ENCODE measurements at places on chromosomes 12 and 14.

- DNase-seq, result no peak
These were observed 640 bp downstream of the ARMH4 start for GRCh38 chr14:58151133-58152013.

- DNase-seq, result no peak
These were observed 66.0 kb downstream of the DNAH10 start for GRCh38 chr12:123828120-123828519.

GRCh38 chr12:64976131-64976530 lies 145.0 kb downstream of the WIF1 start:
- no peak for DNase-seq

DNA sequence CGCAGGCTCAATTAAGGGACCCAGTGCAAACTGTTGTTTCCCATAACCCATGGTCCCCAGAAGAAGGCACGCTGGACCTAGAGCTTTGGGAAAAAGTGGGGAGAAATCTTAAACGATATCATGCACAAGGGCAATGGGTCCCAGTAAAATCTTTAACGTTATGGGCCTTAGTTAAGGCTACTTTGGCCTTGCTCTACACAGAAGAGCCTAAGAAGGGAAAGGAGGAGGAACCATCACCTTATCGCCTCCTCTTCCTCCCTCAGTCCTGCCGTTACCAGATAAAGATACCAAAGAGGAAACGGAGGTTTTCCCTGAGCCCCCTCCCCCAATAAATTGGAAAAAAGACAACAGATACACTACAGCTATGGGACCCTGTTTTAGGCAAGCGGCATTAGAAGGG lies 116.9 kb downstream of the PPHLN1 start:
- DNase-seq, result no peak

DNA sequence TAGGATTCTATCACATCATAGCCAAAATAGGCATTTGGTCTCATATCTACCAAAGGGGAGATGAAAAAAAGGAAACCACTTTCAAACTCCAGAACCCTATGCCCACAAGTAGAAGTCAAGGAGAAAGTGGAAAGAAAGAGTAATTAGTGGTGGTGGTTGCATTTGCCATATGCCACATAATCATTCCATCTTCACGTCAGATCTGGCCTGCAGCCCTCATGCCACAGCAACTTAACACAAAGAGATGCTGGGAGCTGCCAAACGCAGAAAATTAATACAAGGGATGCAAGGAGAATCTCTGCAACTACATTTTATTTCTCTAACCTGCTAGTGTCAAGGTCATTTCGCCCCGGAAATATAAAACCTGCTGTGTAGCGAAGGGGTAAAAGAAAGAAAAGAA lies 148.6 kb upstream of the FOXN3 start:
- DNase-seq, result no peak

- no peak for DNase-seq
These were observed 8.6 kb upstream of the DENR start for GRCh38 chr12:122743895-122744525.

DNA sequence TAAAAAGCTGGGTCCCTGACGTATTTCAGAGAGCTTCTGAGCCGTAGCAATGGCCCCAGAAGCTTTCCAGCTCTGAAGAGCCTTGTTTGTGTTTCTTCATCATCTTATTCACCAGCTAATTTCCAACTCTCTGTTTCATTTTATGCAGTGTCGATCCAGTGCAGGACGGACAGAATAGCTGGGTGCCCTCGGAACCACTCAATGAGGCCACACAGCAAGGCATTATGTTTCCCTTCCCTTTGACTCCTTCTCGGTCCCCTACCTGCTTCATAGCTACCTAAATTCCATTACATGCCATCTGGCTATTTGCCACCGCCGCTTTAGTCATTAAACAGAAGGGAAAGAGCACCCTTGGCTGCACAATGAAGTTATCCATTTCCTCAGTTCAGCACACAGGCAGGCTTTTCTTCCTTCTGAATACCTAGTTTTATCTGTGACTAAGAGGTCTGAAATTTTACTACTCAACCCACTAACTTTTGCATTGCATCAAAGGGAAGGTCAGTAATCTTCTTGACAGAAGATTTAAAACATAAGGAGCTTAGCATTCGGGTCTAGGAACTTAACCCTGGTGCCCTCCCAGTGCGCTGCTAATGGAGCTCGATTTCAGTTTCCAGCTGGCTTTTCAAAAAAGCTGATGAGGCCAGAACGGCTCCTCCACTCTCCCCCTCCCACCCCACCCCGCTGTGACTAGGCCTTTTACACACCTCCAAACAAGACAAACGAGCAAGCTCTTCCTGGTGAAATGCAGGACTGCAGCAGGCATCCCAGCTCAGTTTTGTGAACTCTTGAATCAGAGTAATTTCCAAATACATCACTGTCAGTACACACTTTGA lies 176.8 kb downstream of the GXYLT1 start:
- DNase-seq, result no peak

- DNase-seq, result no peak
These were observed 58.6 kb downstream of the KCNA5 start for GRCh38 chr12:5102261-5102789.

- no peak for DNase-seq
These were observed 74.5 kb downstream of the B4GALNT3 start for GRCh38 chr12:534216-534615.

GRCh38 chr14:31939934-31940333 lies 137.2 kb upstream of the ARHGAP5 start:
- DNase-seq, result no peak

DNA sequence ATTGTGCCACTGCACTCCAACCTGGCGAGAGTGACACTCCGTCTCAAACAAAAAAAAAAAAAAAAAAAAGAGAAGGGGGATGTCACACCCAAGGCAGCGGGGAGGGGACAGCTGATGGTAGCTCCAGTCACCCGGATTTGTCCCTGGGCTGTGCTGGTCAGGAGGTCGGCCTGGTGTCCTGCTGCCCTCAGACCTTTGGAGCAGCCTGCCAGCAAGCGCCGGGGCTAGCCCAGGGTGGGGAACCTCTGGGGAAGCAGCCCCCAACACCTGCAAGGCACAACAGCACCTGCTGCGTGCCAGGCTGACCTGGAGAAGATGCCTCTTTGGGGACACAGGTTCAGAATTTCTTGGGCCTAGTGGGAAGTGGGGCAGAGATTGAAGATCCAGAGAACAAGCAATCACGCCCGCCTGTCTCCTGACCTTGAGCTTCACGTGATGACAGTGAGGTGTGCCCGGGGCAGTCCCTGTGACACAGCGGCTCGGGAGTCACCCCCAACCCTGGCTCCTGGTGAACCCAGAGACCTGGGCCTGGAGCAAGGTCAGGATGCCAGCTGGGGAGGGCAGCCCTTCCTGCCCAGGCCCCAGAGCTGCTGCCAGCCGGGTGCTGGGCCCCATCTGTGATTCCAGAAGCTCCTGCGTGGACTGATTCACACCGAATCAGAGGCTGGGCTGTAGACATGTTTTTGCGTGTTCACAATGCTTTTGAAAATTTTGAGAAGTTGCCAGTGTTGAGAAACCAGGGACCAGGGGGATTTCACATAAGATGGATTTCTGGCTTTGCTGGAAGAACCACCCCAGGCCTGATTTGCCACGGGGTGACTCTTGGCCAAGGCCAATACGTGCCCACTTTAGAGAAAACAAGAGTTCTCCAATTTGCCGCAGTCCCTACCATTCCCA lies 66.4 kb downstream of the RFLNA start:
- DNase-seq, result no peak

DNA sequence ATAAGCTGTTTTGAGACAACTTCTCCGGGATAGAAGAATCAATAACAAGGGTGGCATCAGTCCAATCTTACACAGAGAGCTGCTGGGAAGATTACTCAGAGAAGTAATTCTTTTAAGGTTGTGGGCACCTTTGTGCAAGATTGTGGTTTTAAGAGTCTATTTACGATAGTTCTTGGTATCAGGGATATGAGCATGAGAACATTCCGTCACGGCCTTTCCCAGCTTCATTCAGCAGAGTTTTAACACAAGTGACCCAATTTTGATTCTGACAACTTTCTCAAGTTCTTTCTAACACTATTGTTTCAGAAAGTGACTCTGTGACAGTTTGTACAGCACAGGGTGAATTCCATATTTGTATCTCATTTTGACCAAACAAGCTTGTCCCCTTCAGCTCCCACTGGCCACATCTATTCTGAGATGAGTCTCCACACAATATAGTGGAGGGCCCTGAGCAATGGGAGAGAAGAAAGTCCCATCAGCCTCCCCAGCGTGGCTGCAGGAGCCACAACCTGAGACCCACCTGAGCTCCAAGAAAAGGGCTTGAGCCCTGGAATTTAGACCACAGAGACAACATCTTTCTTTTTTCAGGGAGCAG lies 869.2 kb downstream of the TMEM121 start:
- DNase-seq, result peak; percentile 17

- DNase-seq, result no peak
These were observed 168.0 kb downstream of the SLC16A7 start for GRCh38 chr12:59763835-59764234.

- no peak for DNase-seq
These were observed 16.9 kb downstream of the PRKAB1 start for GRCh38 chr12:119684711-119685369.

DNA sequence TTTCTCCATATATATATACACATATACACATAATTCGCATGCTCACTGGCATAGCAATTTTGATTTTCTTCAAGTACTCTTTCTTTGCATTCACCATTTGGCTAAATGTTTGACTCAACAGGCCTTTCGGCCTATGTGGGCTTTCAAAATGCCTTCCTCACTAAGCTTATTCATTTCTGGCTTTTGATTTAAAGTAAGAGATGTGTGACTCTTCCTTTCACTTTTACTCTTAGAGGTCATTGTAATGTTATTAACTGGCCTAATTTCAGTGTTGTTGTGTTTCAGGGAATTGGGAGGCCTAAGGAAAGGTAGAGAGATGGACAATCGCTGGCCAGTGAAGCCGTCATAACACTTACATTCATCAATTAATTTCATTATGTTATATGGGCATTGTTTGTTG lies 14.5 kb upstream of the KLRD1 start:
- peak; percentile 27 for DNase-seq

DNA sequence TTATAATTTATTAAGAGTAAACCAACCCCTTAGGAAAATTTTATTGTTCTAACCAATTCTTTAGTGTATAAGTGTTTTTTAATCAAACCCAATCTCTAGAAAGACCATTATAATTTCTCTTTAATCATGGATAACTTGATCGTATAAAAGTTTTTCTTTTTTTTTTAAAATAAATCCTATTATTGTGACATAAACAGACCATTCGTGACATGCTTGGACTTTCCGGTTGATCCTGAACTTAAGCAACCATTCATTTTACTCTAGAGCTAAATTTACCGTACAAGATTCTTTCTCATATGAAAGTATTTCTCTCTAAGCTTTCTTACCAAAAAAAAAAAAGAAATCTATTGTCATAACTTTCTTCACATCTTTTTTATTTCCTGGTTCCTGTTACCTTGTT lies 32.6 kb upstream of the SLC38A4 start:
- no peak for DNase-seq

DNA sequence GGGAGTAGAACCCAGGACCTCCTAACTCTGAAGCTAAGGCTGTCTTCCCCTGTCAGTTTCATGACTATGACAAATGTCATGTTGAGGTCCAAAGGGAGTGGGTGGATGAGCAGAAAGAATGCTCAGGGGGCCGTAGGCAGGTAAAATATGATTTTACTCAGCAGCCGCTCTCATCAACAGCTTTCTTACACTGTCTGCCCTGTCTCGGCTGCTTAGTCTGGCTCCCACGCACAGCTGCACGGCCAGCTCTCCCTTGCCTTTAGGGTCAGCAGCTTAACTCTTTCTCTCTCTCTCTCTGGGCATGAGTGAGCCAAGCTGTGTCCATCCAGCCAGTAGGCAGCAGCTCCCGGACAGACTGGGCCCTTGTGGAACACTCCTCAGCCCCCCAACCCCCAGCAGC lies 95.2 kb downstream of the GCH1 start:
- no peak for DNase-seq

GRCh38 chr14:57928732-57929131 lies 62.8 kb upstream of the SLC35F4 start:
- no peak for DNase-seq
